ENCODE measurements at places on chromosomes 12 and 14.

DNA sequence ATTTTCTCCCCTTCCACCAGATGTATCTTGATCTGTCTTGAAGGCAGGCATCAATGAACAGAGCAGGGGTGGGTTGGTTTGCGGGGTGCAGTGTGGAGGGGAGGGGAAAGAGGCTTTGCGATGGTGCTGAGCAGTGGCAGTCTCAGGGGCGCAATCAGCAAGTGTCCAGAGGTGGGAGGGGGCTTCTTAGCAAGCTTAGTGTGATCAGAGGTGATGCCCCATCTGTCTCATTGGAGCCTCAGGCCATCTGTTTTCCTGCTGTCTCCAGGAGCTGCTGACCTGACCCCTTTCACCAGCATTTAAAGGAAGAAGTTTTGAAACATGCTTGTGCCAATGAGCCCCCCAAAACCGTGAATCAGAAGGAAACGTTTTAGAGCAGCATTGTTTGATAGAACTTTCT, 187.7 kb upstream of the LHX5 start:
- no peak for DNase-seq

DNA sequence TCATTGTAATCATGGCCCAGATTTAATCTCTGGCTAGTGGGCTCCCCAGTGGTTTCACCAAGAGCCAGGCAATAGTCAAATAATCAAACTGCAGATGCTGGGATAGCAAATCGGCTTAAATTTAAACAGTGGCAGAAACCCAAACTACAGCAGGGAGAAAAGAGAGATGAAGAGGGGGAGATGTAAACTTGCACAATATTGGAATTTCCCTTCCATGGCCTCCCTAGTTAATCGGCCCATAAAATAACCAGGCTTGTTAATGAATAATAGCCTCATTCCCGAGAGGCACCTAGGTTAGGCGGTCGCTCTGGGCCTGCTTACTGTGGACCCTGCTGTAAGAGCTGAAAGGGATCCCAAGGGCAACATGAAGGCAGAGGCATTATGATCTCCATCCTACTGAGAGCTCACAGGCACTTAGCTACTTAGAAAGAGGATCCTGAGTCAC, 116.2 kb downstream of the NUAK1 start:
- DNase-seq: no peak

DNA sequence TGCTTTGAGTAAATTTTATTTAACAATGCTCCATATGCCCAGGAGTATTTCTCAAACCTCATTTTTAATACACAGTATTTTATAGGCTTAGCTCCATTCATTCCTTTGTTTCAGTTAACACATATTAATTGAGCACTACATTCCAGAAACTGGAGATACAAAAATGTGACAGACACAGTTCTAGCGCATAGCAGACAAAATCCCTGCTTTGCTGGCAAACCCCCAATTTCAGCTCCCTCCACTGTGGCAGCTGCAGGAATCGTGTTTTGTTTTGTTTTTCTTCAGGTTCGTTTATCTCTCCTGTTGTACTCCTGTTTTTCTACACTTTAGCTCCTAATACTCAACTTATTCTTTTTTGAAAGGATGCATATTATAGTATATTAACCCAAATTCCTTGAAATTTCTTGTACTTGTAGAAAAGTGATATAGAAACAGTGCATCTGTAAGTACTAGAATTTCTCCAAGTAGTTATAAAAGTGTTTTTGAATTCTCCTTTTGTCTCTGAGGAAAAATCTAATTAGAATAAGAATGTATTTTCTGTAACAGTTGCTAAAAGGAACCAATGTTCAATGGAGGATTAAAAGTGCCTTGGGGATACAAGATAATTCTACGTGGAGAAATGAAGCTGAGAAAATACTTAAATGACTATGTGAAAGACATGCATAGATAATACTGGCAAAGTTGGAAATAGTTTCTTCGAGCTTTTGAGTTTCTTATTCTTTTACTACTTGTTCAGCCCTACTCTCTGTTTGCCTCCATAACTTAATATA, 6.4 kb upstream of the RAB21 start:
- DNase-seq: peak; percentile 18

DNA sequence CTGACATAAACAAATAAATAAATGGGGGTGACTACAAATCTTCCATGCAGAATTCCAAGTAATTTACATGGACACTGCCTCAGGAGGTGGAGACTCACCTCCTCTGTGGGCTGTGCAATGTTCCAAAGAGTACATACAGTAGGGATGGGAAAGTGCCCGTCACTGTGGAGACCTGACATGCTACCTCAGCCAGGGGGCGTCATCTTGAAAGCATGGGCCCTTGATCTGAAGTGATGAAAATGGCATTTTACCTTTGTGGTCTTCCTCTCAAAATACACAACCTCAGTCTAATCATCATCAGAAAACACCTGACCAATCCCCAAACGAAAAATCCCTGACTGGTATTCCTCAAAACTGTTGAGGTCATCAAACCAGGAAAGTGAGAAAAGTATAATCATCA, 48.4 kb downstream of the ANAPC7 start:
- DNase-seq: peak; percentile 13

DNA sequence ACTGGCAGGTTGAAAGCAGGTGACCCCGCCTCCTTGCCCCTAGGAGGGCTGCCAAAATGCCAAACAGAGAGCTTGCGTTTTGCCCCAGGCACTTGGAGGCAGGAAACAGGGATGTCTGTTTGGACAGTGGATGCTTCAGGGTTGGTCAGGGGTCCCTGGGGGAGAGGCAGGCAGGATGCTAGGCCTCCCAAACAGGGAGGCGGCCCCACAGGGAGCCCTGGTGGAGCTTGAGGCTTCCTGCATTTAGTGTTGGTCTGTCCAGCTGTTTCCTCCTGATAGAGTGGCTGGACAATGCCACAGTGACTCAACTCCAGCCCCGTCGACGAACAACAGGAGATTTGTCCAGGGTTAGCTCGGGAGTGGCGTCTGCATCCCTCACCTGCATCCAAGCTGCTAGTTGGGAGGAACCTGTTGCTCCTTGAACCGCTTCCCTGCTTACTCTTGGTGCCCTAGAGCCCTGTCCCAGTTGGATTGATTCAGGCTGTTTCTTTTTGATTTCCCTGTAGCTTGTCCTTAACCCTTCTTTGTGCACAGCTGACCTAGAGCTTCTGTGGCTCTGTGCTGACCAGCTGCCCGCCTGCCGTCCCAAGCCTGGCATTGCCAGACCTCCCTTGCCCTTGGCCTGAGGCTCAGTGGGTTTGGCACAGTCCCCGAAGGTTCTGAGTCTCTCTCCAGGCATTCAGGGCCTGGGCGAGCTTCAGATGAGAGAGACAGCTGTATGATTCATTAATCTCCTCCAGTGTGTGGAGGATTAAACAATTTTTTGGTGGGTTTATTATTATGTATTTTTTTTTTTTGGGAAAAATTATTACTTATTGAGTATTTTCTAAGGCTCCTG, 45.9 kb downstream of the TSPAN9 start:
- DNase-seq: no peak

- peak; percentile 57 for DNase-seq
These were observed 18.6 kb downstream of the PRORP start for GRCh38 chr14:35140718-35141581.

GRCh38 chr14:70660967-70661893, 19.5 kb downstream of the TTC9 start:
- DNase-seq: no peak

DNA sequence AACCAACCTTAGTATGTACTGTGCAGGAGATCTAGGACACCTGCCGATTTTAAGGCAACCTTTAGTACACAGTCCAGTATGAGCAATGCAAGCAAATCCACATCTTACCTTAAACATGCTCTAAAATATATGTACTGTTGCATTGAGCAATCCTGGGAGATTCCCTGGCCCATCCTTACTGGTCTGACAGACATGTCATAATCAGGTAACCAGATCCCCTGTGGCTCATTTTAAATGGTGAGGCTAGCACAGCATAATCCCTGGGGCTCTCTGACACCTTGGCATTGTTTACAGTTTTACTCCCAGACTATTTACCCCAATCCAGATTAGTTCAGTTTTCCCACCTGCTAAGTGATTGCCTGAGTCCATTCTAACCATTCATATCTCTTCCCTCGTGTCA, 15.1 kb downstream of the BMAL2 start:
- no peak for DNase-seq

DNA sequence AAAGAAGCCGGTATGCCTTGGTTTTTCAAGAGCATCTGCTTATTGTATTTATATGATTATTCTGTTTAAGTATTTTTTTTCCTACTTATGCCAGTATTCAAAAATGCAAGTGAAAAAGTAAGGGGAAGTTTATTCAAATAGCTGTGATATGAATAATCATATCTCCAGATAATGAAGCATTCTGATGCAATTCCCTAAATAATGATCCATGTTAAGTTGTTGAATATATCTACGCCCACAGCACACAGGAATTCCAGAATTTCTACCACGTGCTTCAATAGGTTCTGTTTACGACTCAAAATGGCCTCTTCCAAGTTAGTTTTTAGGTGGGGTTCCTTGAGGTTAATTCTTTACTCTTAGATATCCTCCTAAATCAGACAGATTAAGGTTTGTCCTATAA, 208.3 kb downstream of the NAV3 start:
- DNase-seq: no peak

DNA sequence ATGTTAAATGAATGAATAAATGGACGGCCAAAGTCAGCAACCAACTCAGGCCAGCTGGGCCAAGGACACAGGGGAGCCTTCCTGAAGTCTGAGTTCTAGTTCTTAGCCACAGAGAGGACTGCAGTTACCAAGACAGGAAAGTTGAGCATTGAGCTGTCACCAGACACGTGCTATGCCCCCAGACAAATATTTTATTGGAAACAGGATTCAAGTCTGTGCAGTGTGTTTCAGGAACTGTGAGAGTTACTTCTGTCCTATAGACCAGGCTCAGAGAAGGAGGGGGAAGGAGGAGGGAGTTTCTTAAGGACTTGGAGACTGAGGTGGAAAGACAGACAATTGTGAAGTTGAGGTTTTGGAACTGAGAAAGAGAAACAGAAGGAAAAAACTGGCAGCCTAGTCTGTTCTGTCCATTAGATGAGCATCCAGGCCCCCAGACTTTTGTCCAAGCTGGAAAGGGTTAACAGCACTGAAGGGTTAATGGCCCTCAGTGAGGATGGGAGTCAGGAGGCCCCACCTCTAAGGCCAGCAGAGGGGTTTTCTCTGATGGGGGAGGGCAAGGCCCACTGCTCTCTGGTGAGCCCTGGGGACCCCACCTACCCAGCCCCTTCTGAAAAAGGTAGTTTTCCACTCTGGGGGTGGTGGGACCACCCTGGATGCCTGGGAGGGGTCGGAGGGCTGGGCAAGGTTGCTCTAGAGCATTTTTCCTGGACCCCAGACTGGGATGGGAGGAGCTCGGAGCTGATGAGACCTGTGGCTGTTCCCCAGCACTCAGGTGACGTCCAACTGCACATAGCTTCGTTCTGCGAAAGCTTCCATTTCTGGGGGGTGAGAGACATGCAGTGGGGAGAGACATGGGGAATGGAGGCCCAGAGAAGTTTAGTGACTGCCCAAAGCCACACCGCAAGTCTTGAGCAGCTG, 6.9 kb upstream of the CMKLR1 start:
- no peak for DNase-seq

GRCh38 chr12:123011701-123012100, 31.2 kb downstream of the ARL6IP4 start:
- no peak for DNase-seq

- no peak for DNase-seq
These were observed 25.3 kb downstream of the LRIG3 start for GRCh38 chr12:58895053-58895452.

DNA sequence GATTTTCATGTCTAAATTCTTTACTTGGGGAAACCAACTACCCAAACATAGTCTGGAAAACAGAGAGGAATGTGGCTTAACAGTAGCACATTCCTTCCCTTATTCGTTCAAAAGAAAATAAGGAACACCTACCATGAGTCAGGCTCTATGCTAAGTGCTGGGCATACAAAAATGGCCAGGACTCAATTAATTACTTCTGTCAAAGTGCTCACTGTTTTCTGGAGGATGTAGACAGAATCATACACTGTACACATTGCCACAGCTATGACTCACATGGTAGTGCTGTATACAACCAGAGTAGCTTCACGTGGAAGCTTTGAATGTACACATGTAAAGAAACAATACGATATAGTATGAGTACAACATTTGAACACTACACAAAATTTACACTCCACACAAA, 50.1 kb downstream of the SLC25A21 start:
- no peak for DNase-seq

GRCh38 chr12:88432531-88433490, 147.5 kb downstream of the KITLG start:
- DNase-seq: no peak

GRCh38 chr12:29389295-29389919, 8.4 kb upstream of the ERGIC2 start:
- no peak for DNase-seq

GRCh38 chr12:93844164-93844784, 167.1 kb downstream of the CRADD start:
- DNase-seq: peak; percentile 29

DNA sequence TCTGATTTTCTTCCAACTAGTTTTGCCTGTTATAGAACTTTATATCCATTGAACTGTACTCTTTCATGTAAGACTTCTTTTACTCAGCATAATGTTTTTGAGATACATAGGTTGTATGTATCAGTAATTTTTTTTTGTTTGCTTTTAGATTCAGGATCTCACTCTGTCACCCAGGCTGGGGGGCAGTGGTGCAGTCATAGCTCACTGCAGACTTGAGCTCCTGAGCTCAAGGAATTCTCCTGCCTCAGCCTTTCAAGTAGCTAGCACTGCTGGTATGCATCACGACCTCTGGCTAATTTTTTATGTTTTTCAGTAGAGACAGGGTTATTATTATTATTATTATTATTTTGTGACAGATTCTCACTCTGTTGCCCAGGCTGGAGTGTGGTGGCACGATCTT, 65.0 kb upstream of the DDHD1 start:
- DNase-seq: no peak

DNA sequence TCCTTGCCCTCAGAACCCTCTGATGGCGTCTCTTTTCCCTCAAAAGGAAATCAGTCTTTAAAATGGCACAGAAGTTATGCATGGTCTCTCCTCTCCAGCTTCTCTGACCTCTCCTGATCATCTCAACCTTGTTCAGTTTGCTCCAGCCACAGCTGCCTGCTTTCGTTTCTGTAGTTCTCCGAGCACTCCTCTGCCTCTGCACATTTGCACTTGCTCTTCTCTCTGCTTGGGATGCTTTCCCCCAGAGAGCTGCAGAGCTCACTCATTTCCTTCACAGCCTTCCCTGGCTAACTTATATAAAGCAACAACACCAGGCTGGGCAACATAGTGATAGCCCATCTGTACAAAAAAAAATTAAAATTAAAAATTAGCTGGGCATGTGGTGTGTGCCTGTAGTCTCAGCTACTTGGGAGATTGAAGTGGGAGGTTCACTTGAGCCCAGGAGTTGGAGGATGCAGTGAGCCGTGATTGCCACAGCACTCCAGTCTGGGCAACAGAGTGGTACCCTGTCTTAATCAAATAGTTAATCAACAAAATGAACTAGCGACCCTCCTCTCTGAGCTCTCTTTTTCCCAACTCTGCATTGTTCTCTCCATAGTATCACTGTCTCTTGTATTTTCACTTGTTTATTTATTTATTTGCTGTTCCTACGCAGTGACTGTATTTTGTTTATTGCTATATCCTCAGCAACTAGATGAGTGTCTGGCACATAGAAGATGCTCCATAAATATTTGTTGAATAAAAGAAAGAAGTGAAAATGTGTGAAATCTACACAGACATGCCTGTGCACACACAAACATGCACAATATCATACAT, 37.7 kb downstream of the PPFIBP1 start:
- DNase-seq: no peak
